ENCODE measurements at places on chromosomes 3 and 15. TPM values are rescaled to one million over a fixed set of nuclear protein-coding genes. Genes with fewer than 3 reads are reported as not detected.
A peak's percentile ranks its signal among the peaks of the same experiment; 100 is the strongest.

DNA sequence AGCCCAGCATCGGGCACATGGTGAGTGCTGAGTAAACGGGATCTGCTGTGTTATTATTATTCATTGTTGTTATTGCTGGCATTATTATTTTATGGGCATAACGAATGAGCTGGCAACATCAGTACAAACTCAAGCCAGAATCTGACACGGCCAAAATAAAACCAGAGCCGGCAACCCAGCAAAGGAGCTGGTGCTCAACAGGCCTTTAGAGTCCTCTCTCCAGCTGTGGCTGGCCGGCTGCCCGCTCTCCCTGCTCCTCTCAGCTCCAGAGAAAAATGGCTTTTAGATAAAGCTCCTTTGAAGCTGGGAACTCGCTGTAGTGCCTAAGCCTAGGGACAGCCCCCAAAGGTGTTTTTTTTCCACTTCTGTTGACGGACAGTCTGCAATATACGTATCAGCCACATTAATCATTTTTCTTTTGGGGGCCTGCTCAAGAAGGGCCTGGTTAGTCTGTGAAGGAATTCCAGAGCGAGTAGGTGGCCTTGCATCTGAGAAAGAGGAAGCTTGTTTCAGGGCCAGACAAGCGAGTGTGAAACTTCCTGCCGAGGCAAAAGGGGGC is 193.9 kb upstream of the UBE2E1 start:
- peak; percentile 69 for DNase-seq

GRCh38 chr3:151477591-151478334 is 16.9 kb upstream of the IGSF10 start:
- no peak for DNase-seq

- DNase-seq: no peak
Observed at GRCh38 chr15:85047271-85047948, 65.8 kb downstream of the PDE8A start.

GRCh38 chr3:143242691-143243090 is 123.1 kb downstream of the CHST2 start:
- DNase-seq: no peak

- DNase-seq: no peak
Observed at GRCh38 chr3:7787871-7788828, 713.5 kb upstream of the LMCD1 start.

DNA sequence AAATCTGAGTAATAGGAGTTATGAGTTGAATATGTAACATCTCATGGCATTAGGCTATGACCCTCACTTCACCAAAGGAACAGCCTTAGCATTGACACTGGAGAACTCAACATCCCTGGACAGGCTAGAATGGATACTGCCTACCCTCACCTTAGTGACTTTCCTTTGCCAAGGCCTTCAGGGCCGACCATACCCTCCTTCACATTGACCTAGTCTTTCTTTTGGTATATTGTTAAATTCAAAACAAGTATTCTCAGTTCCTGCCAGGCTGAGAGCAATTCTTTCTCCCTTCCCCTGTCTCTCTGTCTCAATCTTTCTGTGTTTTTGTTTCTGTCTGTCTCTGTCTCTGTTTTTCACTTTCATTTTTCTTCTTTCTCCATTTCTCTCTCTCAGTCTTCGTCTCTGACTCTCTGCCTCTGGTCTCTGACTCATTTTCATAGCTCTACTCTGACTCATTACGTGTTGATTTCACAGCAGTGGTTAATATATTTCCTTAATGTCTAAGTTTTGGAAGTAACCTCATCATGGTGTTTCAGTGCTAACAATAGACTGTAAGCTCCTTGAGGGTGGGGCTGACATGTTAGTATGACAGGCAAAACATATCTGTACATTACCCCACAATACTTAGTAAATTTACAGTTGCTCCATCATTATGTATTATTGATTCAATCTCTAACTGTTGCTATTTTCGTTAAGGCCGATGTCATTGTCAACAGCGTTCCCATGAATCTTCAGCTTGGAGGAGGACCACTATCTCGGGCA is 32.5 kb downstream of the PARP15 start:
- no peak for DNase-seq

- no peak for DNase-seq
Observed at GRCh38 chr3:162376761-162377160, 880.2 kb downstream of the OTOL1 start.

GRCh38 chr15:98635848-98636247 is 12.5 kb upstream of the IGF1R start:
- no peak for DNase-seq

- no peak for DNase-seq
Observed at GRCh38 chr3:117355566-117355965, 646.0 kb downstream of the TUSC7 start.

GRCh38 chr15:68584756-68585573 is 6.2 kb downstream of the CORO2B start:
- no peak for DNase-seq

- DNase-seq: no peak
Observed at GRCh38 chr3:73405853-73406252, 218.9 kb downstream of the PDZRN3 start.

- no peak for DNase-seq
Observed at GRCh38 chr15:55494931-55495330, 13.1 kb downstream of the DNAAF4 start.

DNA sequence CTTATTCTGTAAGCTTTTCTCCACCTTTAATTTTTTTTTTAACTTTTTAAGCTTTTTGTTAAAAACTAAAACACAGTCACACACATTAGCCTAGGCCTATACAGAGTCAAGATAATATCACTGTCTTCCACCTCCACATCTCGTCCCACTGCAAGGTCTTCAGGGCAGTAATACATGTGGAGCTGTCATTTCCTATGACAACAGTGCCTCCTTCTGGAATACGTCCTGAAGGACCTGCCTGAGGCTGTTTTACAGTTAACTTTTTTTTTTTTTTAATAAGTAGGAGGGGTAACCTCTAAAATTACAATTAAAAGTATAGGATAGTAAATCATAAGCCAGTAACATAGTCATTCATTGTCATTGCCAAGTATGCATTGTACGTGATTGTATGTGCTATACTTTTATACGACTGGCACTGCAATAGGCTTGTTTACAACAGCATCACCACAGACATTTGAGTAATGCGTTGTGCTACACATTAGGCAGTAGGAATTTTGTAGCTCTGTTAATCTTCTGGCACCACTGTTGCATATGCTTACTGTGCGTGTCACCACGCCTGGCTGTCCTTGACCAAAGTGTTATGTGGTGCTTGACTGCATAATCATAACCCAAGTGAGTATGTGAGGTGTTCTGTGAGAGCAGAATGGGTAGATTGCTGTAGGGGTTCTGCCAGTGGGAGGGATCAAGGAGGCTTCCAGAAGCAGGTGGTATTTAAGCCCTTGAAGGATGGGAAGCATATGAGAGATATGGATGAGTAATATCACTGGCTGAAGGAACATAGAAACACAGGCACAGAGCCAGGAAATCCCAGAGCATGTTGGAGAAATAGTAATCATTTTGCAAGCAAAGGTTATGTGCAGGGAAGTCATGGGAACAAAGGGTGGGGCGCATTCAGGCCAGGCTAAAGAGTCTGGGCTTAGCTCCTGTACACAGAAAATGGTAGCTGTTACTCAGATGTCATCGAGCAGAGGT is 18.3 kb downstream of the FBXO22 start:
- peak; percentile 69 for DNase-seq

GRCh38 chr3:32176989-32177701 is 61.3 kb upstream of the CMTM8 start:
- DNase-seq: no peak

GRCh38 chr3:194682694-194683310 is 2.9 kb upstream of the FAM43A start:
- DNase-seq: peak; percentile 74

- DNase-seq: peak; percentile 60
Observed at GRCh38 chr15:90086868-90087268, 15.4 kb downstream of the IDH2 start.

DNA sequence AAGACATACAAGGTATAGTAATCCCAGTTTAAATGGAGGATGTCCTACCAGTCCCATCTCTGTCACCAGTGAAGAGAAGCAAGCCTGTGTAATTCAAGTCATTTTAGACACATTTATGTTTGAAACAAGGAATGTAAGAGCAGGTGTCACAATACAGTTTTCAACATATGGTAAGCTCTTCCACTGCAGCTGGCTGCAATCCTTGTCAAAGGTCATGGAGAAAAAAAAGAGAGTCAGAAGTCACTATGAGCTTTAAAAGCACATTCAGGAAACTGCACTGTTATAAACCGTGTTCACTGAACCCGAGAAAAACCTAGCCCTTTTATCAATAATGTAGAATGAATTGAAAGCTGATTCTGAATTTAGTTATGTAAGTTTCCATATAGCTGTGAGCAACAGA is 206.4 kb downstream of the NAALADL2 start:
- no peak for DNase-seq

GRCh38 chr3:60266444-60266843 is 984.8 kb downstream of the FHIT start:
- no peak for DNase-seq

- DNase-seq: no peak
Observed at GRCh38 chr3:23580096-23580713, 225.6 kb upstream of the UBE2E1 start.

DNA sequence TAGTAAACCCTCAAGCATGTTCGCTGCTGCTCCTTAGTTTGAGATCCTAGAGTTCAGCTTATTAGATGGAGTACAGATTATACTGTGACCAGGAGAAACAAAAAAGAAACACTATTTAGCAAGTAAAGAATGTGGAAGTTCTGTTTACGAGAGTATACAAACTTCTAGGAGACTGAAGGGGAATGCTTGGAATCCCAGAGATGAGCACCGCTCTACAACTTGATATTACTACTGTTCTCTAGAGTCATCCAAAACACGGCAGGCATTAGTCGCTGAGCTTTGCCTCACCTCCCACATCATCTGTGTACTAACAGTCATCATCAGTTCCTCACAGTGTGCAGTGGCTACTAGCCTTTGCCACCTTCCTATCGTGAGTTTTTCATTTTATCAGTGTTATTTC is 121.4 kb upstream of the CHRM5 start:
- no peak for DNase-seq

DNA sequence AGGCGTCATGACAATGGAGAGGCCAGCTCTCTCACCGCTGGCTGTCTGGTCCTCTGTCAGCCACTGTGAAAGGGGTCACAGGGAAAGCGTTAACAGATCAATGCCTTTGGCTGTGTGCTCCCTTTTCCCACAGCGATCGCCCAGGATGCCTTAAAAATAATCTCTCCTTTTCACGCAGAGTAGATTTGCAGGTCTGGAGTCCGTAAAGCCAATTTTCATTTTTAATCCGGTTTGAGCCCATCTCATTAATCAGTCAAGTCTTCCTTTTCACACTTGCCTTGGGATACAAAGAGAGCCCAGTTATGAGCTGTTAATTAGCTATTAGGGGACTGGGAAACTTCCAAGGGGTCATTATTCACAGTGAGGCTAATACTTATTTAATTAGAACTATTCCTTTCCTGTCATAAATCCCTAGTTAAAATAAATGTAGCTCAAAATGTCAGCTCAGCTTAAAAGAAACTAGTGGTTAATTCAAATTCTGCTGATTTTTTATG is 104.3 kb upstream of the RASGRP1 start:
- no peak for DNase-seq

GRCh38 chr15:73183071-73183470 is 130.8 kb downstream of the NEO1 start:
- DNase-seq: no peak

FBXO40 gene
- total RNA-seq: not detected

PLXNB1 gene
- 114 TPM for total RNA-seq

PDZRN3 gene
- 26.4 TPM for total RNA-seq

KAT2B gene
- total RNA-seq: 26.6 TPM

ACOX2 gene
- 17.8 TPM for total RNA-seq

CLDN11 gene
- 4.3 TPM for total RNA-seq

GABRR3 gene
- total RNA-seq: not detected

GP9 gene
- 0.39 TPM for total RNA-seq

NUP210 gene
- total RNA-seq: 5.6 TPM

C2CD4A gene
- 1.1 TPM for total RNA-seq

DPPA2 gene
- total RNA-seq: not detected

HIGD2B gene
- total RNA-seq: not detected
